Activated T-helper 1 cell treated with anti-CD3 and anti-CD28 coated beads, Interleukin-2, amount 50 U/mL, for 16 hours (primary cell): ENCODE measurements at places on chromosomes 2 and 18.

DNA sequence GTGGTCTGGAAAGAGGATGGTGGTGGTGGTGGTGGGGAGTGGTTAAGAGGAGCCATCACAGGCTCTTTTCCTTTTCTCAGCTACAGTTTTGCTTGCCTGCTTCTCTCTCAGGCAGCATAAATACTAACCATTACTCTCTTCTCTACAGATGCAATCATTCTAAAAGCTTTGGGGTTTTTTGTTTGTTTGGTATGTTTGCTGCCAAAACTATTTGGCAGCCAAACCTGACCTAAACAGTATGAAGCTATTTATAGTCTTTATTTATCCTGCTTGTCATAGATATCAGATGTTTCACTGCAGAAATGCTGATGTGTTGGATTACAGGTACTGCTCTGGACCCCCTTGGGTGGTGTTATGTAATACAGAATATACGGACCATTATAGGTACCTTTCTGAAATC, 15.3 kb downstream of the SIX3 start:
- DNase-seq: no peak

DNA sequence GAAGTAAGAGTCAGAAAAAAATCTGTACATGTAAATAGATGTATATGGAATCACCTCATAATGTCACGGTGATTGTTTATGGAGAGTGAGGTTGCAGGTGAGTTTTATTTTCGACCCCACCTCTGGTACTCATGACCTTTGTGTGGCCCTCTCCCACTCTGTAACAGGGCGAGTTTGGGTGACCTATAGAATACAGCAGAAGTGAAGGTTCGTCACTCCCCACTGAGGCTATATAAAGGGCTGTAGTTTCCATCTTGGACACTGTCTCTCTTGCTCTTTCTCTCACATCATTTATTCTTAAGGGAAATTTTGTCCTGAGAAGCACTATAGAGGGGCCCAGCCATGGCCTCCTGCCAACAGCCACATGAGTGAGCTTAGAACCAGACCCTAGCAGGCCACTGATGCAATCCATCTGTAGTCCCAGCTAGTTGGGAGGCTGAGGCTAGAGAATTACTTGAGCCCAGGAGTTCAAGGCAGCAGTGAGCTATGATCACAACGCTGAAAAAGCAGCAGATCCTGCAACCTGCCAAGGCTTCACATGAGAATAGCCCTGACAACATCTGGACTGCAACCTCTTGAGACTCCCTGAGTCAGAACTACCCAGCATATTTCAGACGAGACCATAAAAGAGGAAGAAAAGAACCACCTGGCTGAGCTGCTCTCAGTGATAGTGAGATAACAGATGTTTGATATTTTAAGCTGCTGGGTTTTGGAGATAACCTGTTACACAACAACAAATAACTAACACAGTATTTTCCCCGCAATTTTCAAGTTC, 74.3 kb upstream of the SLC1A4 start:
- no peak for DNase-seq

- DNase-seq: no peak
Observed at GRCh38 chr2:110095994-110096633, 19.5 kb downstream of the MALL start.

GRCh38 chr2:7394195-7394594, 477.0 kb downstream of the RNF144A start:
- no peak for DNase-seq

DNA sequence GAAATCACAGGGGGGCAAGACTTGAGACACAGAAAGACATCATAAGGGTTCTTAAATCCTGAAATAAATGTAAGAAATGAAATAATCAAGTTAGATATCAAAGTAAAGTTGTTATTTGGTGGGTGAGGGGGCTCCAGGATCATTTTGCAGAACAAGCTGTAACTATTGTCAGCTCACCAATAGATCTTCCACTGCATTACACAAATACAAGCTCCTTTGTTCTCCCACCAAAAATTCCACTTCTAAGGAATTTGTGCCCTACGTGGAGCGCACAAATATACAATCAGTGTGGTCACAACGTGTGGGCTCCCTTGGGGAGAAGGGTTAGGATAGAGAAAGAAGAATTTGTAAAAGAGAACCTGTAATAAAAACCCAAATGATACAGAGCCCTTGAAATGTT, 19.2 kb upstream of the GALNT5 start:
- DNase-seq: no peak

DNA sequence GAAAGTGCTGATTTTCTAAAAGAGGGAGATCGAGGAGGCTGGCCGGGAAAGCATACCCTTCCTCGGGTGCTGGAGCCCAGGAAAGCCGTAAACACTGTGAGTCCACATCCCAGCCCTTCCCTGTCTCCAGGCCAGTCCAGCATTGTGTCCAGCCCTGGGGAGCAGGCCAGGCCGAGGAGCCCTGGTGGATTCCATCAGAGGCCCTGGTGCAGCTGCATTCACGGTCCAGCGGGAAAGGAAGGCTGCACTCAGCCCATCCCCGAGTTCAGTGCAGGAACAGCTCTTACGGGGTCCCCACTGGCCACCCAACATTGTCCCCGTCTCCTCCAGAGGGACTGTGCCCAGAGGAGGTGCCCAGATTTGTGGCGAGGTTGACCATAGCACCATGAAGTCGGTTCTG, 218.6 kb downstream of the KLHL29 start:
- no peak for DNase-seq

- no peak for DNase-seq
Observed at GRCh38 chr18:67135981-67136380, 380.5 kb downstream of the DSEL start.

DNA sequence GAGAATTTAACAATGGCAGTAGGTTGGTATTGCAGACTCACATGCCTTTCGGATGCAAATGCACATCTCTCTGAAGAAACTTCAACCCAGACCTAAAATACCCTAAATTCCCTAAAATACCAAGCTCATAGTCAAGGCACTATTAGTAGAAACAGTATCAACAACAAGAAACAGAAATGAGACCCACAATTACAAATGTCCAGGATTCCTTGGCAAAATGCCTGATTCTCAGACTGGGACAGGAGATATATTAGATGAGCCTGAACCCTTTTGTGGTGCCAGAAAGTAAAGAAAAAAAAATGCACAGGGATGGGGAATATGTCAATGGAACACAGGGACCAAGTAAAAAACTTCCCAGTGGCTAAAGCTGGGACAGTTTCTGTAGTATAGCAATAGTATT, 77.2 kb downstream of the NAT8 start:
- DNase-seq: no peak

DNA sequence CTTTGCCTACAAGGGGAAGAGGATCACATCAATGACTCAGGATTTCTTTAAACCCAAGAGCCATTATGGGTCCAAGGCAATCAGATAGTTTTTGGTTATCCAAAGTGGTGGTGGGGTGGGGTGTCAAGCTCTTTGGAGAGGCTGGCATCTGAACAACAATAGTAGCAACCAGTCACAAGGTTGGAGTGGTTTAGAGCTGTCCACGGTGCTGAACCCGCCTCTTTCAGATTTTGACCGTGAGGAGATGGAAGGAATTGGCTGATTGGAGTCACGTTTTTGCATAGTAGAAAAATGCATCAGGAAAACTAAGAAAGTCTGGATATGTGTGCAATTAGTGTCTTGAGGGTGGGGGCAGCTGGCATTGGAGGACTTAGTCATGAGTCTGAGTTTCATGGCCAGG, 159.9 kb downstream of the LOXHD1 start:
- no peak for DNase-seq

- no peak for DNase-seq
Observed at GRCh38 chr2:132909427-132909826, 239.4 kb upstream of the LYPD1 start.

- peak; percentile 36 for DNase-seq
Observed at GRCh38 chr2:109143214-109144187, 14.5 kb downstream of the SH3RF3 start.

DNA sequence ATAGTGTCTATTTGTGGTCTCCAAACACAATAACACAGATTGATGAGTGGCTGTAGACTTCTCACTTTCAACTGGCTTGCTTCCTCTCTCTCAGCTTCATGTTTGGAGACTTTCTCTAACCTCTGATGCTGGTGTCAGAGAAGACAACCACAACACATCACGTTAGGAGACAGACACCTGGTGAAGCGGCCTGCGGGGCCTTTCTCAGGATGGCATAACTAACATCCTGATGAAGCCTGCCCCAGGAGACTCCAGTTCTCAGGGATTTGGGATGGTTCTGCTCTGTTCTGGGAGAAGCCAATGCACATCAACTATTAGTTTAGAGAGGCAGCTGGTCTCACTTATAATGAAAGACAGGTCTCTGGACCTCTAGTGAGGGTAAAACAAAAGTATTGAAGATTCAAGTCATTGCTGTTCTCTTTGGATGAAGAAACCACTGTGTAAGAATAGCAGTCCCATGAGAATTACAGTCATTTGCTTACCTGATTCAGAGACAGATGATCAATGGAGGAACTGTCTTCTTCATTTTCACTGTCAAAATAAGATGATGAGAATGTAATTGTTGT, 2.0 kb downstream of the IL1A start:
- DNase-seq: no peak

DNA sequence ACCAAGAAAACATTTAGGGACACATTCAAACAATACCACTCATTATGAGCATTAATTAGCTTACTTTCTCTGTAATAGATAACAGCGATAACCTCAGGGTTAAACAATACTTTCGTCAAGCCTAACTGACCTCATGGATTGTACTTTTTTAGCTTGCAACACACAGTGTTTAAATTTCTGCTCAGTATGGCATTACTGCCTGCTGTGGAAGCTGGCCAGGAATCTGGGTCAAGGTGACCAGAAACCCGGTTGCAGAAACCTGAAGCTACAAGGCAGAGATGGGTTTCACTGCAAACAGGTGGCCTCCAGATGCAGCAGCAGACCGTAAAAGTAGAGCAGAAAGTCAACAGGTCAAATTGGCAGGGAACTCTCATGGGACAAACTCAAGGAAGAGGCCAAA, 123.8 kb upstream of the FHL2 start:
- no peak for DNase-seq

GRCh38 chr2:127142663-127143630, 36.0 kb upstream of the BIN1 start:
- DNase-seq: no peak

- no peak for DNase-seq
Observed at GRCh38 chr2:48829569-48829968, 74.0 kb upstream of the LHCGR start.

DNA sequence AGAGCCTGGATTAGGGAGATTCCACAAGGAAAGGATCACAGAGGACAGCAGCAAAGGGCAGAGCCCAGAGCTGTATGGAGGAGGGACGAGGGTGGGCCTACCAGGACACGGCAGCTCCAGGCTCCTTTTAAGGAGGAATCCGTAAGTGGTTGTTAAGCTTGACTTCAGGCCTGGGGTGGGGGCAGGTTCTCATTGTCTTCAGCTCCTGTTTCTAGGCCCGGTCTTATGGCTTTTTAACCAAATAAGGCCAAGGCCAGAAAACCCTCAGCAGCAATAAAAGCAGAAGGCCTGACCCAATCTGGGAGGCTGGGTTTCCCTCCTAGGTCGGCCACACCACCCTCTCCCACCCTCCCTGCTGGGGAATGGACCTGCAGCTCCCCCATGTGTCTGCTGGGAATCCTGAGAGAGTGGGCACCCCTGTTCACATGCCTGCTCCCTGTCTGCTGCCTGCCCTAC, 111.2 kb downstream of the PLB1 start:
- DNase-seq: no peak

DNA sequence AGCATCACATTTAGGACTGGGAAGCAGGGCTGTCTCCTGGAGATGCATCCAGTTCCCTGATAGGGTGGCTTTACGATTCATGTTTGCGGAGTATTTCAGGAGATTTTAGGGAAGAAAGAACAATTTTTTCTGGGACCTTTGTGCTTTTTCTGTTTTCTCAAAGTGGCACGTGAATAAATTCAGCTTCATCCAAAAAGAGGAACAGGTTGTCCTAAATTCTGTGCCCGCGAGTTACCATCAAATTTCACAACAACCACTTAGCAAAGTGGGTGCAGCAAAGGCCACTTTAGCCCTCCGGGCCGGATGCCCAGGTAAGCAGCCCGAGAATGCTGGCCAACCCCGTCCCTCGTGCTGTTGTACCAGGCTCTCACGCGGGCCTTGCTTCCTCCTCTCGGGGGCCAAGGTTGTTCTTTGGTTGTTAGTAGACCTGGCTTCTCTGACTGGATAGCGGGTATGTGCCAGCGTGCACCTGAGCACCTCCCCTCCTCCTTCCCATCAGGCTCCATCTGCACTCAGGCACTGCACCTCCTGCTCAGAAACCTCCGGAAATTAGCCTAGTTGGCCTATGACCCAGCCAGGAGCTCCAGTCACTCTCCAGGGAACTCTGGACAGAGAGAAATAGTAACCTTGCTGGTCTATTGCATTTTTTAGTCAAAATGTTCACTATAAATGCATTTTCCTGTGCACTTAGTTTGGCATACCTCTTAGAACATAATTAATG, 83.0 kb downstream of the CMPK2 start:
- DNase-seq: no peak

GRCh38 chr2:113697516-113697915, 58.9 kb downstream of the SLC35F5 start:
- DNase-seq: no peak

DNA sequence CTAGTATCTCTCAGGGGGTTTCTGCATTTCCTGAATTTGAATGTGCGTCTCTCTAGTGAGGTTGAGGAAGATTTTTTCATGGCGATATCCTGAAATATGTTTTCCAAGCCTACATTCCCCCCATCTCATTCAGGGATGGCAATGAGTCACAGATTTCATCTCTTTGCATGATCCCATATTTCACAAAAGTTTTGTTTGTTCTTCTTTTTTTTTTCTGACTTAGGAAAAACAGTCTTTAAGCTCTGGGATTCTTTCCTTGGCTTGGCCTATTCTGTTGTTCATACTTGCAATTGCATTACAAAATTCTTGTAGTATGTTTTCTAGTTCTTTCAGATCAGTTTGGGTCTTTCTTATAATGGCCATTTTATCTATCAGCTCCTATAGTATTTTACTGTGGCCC, 136.5 kb downstream of the DSEL start:
- no peak for DNase-seq

- no peak for DNase-seq
Observed at GRCh38 chr2:7467782-7468447, 550.7 kb downstream of the RNF144A start.

GRCh38 chr2:231356466-231356844, 39.1 kb upstream of the B3GNT7 start:
- no peak for DNase-seq

DNA sequence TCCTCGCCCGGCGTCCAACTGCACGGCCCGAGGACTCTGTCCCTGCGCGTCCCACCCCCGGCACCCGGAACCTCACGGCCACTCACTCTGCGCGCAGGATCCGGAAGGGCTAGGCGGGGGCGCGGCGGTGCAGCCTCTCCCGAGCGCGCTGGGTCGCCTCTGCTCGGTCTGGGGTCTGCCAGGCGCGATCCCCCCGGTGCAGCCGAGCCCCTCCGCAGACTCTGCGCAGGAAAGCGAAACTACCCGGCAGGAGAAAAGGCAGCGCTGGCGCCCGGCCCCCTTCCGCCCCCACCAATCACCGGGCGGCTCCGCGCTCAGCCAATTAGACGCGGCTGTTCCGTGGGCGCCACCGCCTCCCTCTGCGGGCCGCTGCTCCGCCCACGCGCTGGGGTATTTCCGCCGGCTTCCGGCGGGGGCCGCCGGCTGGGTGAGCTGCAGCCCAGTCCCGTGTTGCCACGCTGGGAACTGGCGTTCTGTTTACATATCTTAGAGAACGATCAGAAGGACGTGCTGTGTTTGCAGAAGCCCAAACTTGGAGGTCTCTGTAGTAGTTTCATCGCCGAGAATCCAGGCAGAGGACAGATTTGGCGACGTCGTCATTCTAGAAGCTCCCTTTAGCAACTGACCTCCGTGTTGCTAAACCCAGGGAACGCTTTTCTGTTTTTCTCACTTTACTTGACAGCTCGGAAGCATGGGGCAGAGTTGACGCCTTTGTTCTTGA, at the start of gene STAT1:
TSS of gene STAT1 (minus strand) at position 240 of the 721 bp plus-strand sequence. CDS start 4,168 bp downstream, outside the sequence.
- DNase-seq: peak; percentile 91

GRCh38 chr2:169683425-169684134, 10.6 kb downstream of the CFAP210 start:
- no peak for DNase-seq
